Fibroblast of the aortic adventitia (primary cell): ENCODE measurements at places on chromosomes 16 and 17. TPM values are rescaled to one million over a fixed set of nuclear protein-coding genes. Genes with fewer than 3 reads are reported as not detected.
A peak's percentile ranks its signal among the peaks of the same experiment; 100 is the strongest.

Gene SKAP1
- not detected in 2 replicates for total RNA-seq

Gene PRSS33
- total RNA-seq: not detected in 2 replicates

Gene TVP23A
- not detected in 2 replicates for total RNA-seq

Gene C1QTNF8
- total RNA-seq: not detected in 2 replicates

DNA sequence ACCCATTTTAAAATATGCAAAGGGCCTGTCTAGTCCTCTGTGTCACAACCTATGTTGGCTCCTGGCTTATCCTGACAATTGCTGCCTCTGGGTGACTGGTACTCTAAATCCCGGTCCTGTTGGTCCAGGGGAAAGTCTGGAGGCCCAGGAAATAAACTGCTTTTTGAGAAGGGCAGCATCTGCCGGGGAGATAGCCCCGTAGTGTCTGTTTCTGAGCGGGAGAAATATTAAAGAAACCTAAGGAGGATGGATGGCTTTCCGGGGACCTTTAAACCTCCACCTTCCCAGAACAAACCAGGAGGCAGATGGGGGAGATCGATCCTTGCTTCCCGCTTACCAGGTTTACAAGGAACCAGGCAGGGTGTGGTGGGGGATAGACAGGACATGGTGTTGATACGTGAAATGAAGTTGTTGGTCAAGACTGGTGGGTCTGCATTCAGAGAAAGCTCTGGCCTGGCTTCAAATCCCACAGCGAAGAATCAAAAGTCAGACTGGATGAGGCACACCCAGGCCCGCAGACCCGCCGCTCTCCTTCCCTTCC is 3.8 kb downstream of the HOXB2 start:
- DNase-seq: peak; percentile 51

DNA sequence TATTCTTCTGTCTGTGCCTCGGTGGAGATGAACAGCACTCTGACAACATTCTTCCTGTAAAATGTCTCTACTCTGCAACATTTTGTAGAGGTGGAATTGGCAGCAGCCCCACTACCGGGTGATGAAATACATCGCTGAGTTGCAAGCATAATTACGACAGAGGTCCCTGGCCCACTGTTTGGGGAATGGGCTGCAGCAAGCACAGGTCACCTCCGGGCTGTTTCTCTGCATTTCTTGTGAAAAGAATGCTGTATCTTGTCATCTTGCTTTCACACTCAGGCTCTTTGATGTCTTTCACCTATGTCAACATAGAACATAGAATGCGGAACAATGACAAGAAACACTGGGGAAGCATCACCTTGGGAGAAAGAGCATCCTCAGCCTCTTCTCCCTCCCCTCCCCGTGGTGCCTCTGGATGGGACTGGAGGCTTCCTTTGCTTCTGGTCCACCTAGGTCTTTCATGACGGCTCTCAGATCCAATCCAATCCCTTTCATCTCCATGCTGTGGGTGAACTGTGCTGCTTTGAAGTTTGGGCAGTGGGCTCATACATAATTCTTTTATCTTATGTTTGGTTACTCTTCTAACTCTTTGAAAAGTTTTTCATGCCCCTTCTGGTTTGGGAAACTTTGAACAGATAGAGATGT is 265.0 kb downstream of the PHKB start:
- DNase-seq: no peak

- DNase-seq: peak; percentile 84
Measured at GRCh38 chr16:69796285-69797118, 34.4 kb downstream of the WWP2 start.

DNA sequence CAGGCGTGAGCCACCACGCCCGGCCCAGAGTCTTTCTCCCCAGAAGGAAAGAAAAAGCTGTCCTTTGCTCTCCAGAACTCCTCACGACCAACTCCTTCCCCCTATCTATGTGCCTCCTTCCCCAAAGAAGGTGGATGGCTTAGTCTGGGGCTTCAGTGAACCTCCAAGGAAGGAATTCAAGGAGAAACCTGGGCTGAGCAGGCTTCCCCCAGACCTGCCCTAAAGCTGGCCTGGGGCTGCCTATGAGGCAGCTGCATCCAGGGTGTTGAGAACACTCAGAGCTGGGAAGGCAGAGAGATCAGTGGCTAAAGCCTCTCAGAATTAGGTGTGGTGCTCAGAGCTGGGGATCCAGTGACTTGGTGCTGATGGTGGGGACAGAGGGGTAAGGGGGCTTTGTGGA is 3.8 kb downstream of the ACSF2 start:
- DNase-seq: no peak

DNA sequence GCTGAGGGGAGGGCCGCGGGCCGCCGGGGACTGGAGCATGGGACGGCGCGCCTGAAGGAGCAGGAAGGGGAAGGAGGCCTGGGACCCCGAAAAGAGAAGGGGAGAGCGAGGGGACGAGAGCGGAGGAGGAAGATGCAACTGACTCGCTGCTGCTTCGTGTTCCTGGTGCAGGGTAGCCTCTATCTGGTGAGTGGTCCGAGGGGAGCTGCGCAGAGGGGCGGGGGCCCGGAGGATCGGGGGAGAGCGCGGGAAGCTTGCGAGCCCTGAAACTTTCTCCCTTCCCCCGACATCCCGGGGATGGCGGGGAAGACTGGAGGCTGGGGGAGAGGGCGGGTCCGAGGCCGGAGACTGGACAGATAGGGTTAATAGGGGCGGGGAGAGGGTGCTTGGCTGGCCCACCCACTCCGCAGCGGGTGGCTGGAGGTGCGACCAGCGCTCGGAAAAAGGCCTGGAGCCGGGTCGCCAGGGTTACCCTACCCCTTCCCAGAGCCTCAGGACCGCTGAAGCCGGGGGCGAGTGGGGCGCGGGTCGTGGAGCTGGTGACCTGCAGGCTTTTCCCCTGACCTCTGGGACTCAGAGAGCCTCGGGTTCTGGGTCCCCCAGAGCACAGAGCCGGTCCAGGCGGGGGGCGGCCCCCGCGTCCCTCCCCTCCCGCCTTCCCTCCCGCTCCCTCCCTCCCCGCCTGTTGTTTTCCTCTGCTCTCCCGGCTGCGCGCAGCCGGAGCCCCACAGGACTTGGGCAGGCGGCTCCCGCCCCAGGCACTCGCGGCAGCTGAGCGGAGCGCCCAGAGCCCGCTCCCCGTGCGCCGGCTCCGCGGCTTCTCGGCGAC is 631 bp downstream of the NXPH3 start:
- peak; percentile 26 for DNase-seq

- DNase-seq: no peak
Measured at GRCh38 chr16:67014634-67015312, 14.2 kb upstream of the CBFB start.

DNA sequence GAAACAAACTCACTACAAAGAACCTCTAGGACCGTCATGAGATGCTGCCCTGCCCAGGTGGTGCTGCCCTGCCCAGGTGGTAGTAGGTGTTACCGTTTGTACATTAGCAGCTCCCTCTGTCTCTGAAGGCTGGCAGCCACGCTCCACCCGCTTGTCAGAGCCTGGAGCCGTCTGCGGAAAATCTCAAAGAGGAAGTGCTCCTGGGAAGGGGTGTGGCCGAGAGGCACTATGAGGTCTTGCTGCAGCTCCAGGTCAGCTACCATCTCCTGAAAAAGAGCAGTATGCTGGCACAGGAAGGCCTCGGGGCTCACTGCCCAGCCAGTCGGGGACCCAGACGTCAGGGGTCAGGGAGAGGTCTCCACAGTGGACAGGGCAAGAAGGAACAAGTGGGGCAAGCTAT is 28.3 kb downstream of the ZNF276 start:
- DNase-seq: no peak

DNA sequence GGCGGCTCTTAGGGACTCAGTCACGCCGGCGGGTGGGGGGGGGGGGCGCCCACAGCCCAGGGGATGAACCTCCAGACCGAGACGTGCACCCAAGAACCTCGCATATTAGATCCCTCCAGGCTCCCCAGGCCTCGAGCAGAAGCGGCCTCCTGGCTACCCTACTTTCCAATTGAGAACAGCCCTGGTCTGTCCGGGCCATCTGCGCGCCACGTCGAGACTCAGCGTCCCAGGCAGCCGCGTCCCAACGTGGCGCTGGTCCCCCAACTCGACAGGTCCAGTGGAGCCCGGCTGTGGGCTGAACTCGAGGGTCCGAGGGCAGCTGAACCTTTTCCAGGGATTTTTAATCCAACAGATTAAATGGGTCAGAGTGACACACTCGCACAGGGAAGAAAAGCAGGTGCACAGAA is 2.3 kb upstream of the IRX3 start:
- no peak for DNase-seq

GRCh38 chr16:57747496-57747895 is 11.9 kb downstream of the KATNB1 start:
- no peak for DNase-seq

DNA sequence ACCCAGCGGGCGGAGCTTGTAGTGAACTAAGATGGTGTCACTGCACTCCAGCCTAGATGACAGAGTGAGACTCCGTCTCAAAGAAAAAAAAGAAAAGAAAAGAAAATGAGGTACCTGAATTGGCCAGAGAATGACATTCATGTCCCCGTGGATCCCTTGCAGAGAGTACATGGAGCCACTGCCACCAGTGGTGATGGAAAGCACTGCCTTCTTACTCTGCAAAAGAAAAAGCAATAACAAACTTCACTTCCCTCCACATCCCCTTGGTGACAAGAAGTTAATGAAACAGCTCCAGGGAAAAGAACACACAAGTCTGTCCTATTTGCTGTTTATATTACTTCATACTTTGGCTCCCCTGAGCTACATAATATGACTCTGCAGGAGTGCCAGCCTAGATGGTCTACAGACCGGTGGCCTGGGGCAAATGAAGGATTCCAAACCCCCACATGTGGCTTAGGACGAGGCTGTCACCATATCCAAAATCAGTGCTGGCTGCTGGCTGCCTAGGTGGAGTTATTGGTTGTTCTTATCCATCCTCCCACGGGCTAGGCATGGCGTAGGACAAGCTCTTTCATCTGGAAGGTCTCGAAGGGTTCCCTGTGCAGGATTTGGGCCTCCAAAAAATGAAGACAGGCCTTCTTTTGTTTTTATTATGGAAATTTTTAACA is 13.3 kb downstream of the NQO1 start:
- no peak for DNase-seq

- DNase-seq: no peak
Measured at GRCh38 chr16:74052016-74052415, 244.6 kb upstream of the PSMD7 start.

DNA sequence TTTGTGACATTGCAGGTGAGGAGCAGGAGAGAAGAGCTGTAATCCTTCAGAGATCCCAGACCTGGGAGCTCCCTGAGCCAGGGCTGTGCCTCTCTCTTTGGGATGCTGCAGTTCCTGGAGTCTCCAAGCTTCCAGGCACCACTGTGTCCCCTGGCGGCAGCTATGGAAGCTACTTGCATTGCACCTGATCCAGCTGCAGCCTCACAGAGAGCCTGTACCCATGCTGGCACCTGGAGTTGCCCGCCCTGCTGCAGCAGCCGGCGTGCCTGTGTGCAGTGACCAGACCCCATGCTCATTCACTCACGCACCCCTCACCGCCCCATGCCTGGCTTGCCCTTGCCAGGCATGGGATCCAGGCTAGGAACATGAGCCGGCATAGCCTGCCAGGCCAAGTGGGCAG is 51.8 kb upstream of the MED9 start:
- no peak for DNase-seq

- no peak for DNase-seq
Measured at GRCh38 chr17:62662855-62663254, 35.4 kb downstream of the MRC2 start.

GRCh38 chr16:89847051-89847939 is 19.0 kb downstream of the SPIRE2 start:
- no peak for DNase-seq

DNA sequence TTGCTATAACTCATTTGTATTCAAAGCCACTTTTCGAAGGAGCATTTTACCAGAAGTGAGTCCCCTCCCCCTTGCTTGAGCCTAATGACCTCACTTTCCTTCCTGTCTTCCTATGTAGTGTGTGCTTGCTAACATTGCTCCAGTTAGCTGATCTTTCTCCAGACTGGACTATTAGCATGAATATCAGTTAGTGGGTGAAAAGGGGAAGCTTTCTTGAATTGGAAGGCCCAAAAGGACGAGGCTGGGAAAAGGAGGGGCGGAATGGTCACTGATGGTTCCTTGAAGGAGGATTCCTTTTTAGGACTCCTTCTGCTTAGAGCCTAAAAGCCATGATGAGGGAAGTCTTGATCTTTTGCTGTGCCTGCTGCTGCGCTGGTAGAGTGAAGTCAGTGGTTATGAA is 11.9 kb downstream of the MAP3K3 start:
- no peak for DNase-seq
